CD4-positive, alpha-beta T cell treated with Interleukin-4 for 1 hour (primary cell): ENCODE measurements at places on chromosomes 3 and 15.

GRCh38 chr3:172918165-172918564 is 167.6 kb downstream of the ECT2 start:
- no peak for DNase-seq

GRCh38 chr15:57911247-57911646 is 154.3 kb downstream of the ALDH1A2 start:
- no peak for DNase-seq

DNA sequence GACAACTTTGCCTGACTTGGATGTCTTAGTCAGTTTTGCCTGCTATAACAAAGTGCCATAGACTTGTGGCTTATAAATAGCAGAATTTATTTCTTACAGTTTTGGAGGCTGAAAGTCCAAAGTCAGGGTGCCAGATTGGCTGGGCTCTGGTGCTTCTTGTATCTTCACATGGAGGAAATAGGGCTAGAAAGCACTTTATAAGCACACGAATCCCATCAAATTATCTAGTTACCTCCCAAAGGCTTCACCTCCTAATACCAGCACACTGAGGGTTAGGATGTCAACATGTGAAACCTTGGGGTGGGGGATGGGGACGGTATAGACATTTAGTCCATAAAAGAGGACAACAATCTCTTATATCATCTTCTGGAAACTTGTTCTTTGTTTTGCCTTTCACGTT is 116.8 kb downstream of the SQOR start:
- DNase-seq: no peak

DNA sequence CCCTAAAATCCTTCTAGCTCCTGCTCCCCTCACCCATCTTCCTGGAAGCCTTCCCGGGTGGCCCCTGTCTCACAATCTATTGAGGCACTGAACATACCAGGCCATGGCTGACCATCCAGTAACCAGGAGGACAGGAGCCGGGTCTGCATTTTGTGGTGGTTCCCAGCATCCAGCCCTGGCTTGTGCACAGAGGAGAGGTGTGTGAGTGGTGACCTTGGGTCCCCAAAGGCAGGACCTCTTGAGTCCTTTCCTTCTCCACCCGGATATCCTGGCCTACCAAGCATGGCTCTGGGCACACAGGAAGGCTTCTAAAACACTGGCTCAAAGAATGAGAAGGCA is 7.8 kb downstream of the CSK start:
- no peak for DNase-seq

- no peak for DNase-seq
Observed at GRCh38 chr3:175187586-175187985, 328.5 kb downstream of the NAALADL2 start.

DNA sequence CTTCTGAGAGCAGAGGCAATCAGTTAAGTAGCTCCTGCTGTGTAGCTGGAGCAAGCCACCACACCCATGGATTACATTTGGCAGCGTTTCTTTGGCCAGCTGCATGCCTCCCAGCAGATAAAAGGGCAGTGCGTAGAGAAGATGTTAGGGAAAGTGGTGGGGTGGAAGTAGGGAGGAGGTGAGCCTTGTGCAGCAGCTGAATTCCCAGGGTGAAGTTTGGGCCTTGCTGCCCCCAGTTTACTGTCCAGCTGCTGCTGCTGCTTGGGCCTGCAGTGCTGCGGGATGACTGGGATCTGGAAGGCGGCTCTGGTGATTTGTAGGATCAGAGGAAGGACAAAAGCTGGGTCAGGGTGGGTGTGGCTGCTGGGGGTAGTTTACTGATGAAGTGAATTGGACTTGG is 318.7 kb upstream of the C2CD4B start:
- DNase-seq: no peak

GRCh38 chr3:16468336-16469098 is 45.0 kb downstream of the RFTN1 start:
- peak; percentile 17 for DNase-seq

DNA sequence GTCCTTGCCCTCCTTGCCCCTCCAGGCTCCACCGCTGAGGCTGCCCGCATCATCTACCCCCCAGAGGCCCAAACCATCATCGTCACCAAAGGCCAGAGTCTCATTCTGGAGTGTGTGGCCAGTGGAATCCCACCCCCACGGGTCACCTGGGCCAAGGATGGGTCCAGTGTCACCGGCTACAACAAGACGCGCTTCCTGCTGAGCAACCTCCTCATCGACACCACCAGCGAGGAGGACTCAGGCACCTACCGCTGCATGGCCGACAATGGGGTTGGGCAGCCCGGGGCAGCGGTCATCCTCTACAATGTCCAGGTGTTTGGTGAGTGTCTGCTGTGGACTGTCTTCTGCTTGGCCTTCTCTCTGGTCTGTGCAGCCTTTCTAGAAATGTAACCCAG is 61.0 kb downstream of the BOC start:
- no peak for DNase-seq

DNA sequence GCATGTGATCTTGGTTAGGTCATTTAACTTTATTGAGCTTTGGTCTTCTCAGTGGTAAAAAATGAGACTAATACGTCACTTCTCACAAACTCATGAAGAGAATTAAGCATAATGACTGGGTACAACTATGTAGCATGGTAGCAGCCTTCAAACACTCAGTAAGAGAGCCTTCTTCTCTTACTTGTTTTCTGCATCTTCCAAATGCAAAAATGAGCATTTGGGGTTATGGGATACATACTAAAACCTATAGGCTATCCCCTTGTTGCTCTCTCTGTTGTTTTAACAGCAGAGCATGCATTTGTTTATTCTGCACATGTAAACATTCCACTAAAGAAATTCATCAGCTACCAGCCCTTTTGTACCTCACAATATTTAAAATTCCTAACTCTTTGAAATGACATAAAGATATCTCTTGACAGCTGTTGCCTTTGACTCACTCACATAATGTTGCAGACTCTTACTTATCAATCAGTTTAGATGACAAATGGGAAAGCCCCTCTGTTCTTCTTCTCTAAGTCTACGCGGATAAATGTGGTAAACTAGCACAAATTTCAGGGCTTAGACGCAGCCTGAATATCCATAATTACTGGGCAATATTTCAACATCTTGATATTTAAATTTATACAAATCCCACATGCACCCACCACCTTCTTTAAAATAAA is 327.3 kb upstream of the SATB1 start:
- no peak for DNase-seq

- DNase-seq: no peak
Observed at GRCh38 chr15:74265046-74265639, 29.0 kb downstream of the CCDC33 start.

- DNase-seq: no peak
Observed at GRCh38 chr15:74857082-74857655, 14.2 kb upstream of the ULK3 start.

DNA sequence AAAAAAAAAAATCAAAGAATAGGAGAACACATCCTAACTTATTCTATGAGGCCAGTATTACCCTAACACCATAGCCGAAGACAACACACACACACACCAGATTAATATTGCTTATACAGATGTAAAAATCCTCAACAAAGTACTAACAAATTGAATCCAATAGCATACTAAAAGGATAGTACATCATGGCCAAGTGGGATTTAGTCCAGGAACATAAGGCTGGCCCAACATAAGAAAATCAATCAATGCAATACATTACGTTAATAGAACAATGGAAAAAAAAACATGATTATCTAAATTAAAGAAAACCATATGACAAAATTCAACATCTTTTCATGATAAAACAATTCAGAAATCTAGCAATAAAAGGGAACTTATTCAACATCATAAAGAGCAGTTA is 79.1 kb downstream of the ADAMTS9 start:
- no peak for DNase-seq

- peak; percentile 46 for DNase-seq
Observed at GRCh38 chr15:99755692-99756409, 22.6 kb upstream of the LYSMD4 start.

- DNase-seq: no peak
Observed at GRCh38 chr15:63856711-63857460, 23.1 kb upstream of the HERC1 start.

DNA sequence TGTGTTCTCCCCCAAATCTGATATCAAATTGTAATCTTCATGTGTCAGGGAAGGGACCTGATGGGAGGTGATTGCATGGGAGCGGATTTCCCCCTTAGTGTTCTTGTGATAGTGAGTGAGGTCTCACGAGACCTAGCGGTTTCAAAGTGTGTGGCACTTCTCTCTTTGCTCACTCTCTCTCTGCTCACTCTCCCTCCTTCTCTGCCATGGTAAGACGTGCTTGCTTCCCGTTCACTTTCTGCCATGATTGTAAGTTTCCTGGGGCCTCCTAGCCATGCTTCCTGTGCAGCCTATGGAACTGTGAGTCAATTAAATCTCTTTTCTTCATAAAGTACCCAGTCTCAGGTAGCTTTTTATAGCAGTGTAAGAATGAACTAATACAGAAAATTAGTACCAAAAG is 30.6 kb upstream of the OR5H6 start:
- DNase-seq: no peak

- no peak for DNase-seq
Observed at GRCh38 chr15:93209690-93210445, 120.9 kb upstream of the RGMA start.

DNA sequence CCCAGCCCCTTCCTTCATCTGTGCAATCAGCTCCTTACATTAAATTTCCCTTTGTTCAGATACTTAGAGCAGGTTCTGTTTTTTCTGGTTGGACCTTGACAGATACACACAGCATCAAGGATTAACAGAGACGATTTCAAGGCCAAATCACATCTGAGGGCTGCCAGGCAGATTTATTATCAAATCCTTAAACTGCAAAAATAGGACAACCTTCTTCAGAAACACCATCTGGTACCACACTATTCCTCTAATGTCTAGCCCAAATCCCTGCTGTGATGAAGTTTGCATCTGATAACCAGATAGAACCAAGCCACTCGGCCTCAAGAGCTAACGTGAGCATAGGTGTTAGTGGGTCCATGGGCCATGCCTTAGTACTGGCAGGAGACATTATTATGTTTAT is 250.7 kb upstream of the PROK2 start:
- DNase-seq: no peak

DNA sequence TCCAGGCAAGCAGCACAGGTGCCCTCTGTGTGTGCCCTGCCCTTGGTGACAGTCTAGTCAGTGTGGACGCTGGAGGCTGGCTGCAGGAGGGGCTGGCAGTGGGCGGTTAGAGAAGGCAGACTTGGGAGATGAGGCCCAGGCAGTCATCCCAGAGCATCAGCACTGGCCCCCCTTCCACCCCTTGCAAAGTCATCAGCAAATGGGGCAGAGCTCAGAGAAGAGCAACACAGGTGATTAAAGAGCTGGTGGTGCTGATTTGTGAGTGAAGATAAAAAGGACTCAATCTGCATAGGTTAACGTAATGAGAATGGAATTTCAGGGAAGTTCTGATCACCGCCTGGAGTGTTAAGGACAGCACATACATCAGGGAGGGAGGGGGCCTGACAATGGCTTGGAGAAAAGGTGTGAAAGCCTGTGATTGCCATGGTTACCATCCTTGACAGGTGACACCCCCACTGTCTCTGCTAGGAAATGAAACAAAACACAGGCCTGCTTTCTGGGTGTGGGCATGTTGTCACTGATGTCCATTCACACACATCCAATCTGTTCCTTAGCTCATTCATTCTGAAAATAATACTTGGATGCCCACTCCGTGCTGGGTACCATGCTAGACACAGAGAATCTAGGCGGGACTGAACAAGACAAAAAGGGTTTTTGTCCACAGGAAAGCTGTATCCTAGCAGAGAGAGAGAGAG is 269.6 kb upstream of the ST8SIA2 start:
- no peak for DNase-seq

DNA sequence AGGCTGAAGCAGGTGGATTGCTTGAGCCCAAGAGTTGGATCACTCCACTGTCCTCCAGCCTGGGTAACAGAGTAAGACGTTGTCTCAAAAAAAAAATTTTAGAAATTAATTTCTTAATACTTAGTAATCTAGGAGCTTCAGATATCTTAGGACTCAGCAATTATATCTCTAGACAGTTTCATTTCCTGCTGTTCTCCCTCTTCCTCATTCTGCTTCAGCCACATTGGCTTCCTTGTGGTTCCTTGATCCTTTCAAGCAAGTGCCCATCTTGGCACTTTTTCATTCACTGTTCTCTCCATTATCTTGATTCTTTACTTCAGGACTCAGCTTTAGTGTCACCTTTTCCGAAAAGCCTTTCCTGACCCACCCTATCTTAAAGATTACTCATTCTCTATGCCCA is 22.5 kb downstream of the TMEM202 start:
- no peak for DNase-seq

DNA sequence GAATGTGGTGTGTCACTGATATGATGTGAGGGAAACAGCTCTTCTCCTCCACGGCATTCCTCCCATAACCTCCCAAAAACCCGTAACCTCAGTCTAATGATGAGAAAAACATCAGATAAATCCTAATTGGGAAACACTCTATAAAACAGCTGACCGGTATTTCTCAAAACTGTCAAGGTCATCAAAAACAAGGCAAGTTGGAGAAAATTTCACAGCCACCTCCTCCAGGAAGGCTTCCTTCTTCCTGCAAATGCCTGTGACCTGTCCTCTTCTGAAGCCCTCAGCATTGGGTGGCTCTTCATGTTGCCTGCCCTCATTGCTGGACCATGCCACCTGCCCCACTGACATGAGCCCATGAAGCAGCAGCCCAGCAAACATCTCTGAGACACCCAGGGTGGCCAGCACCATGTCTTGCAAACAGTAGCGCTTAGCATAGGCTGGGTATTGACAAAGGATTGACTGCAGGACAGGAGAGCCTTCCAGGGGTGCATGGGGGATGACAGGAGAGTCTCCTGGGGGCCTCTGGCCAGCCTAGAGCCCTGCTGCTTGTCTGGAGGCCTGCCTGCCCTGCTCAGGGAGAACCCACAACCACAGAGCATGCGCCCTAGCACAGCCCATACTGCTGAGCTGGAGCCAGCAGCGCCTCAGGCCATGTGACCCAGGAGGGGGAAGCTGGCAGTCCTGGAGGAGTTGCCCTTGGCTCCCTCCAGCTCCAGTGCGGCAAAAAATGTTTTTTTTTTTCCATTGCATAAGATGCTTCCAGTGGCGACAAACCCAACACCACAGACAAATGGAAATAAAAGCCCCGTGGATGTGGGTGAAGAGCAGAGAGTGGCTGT is 49.7 kb downstream of the XXYLT1 start:
- no peak for DNase-seq

- peak; percentile 31 for DNase-seq
Observed at GRCh38 chr3:8529738-8530525, 28.3 kb downstream of the LMCD1 start.
